ENCODE measurements at places on chromosomes 1 and 21.

GRCh38 chr21:18251065-18251464, 6.4 kb downstream of the CHODL start:
- no peaks in the 10 kb centered on the region for H3K27me3 ChIP-seq
- no peaks in the 10 kb centered on the region for H3K4me1 ChIP-seq
- no peak overlapping the region for H3K27ac ChIP-seq
- H3K4me3 ChIP-seq = no peak overlapping the region
- DNase-seq = no peak
- no peaks in the 10 kb centered on the region for H3K36me3 ChIP-seq

DNA sequence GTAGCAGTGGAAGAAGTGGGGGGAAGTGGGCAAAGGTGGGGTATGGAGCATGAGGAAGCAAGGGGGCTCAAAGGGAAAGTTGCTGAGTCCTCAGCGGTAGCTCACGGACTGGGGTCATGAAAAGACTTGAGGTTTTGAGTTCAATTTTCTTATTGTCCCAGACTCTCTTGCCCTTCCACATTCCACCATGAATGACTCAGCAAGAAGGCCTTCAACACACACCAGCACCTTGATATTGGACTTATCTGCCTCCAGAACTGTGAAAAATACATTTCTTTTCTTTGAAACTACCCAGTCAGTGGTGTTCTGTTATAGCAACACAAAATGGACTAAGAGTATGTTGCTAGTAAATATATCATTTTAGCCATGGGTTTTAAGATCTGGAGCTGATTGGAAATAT, 17.3 kb upstream of the RHBDL2 start:
- H3K4me3 ChIP-seq = no peak overlapping the region
- no peaks in the 10 kb centered on the region for H3K36me3 ChIP-seq
- DNase-seq = no peak

- no peak for DNase-seq
- no peaks in the 10 kb centered on the region for H3K4me1 ChIP-seq
- H3K27me3 ChIP-seq = no peaks in the 10 kb centered on the region
- no peaks in the 10 kb centered on the region for H3K36me3 ChIP-seq
- H3K4me3 ChIP-seq = no peak overlapping the region
Observed at GRCh38 chr1:220950576-220950975, 71.3 kb downstream of the HLX start.

DNA sequence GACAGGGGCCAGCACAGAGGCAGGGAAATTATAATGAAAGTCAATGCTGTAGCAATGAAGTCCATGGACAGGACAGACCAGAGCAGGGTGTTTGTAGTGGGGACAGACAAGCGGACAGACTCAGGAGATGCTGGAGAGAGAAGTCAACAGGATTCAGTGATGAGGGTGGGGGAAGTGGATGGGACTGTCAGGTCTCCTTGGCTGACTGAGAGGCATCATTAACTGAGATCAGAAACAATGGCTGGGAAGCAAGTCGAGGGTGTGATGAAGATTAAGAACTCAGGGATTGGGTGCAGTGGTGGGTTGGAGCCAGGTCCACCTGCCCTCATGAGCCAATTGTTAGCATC, 25.5 kb downstream of the CD58 start:
- H3K4me1 ChIP-seq = no peaks in the 10 kb centered on the region
- H3K27ac ChIP-seq = no peak overlapping the region
- no peaks in the 10 kb centered on the region for H3K27me3 ChIP-seq
- DNase-seq = no peak

- peak overlapping the region; percentile 6 for H3K27ac ChIP-seq
- H3K36me3 ChIP-seq = no peaks in the 10 kb centered on the region
- no peak overlapping the region for H3K4me3 ChIP-seq
- no peaks in the 10 kb centered on the region for H3K27me3 ChIP-seq
Observed at GRCh38 chr1:201184307-201185122, 6.1 kb upstream of the IGFN1 start.

- H3K4me1 ChIP-seq = no peaks in the 10 kb centered on the region
- no peaks in the 10 kb centered on the region for H3K36me3 ChIP-seq
- H3K27me3 ChIP-seq = no peaks in the 10 kb centered on the region
Observed at GRCh38 chr1:166383635-166384346, 217.0 kb upstream of the FAM78B start.

- no peak overlapping the region for H3K4me3 ChIP-seq
- no peaks in the 10 kb centered on the region for H3K4me1 ChIP-seq
- H3K27ac ChIP-seq = no peak overlapping the region
- H3K36me3 ChIP-seq = no peaks in the 10 kb centered on the region
- no peaks in the 10 kb centered on the region for H3K27me3 ChIP-seq
Observed at GRCh38 chr1:163770265-163770664, 448.5 kb downstream of the NUF2 start.

- peaks cover 13% of the 10 kb centered on the region for H3K4me1 ChIP-seq
- no peaks in the 10 kb centered on the region for H3K27me3 ChIP-seq
Observed at GRCh38 chr1:111599781-111600693, 19.6 kb upstream of the RAP1A start.
